ENCODE measurements at places on chromosomes 4 and X.

DNA sequence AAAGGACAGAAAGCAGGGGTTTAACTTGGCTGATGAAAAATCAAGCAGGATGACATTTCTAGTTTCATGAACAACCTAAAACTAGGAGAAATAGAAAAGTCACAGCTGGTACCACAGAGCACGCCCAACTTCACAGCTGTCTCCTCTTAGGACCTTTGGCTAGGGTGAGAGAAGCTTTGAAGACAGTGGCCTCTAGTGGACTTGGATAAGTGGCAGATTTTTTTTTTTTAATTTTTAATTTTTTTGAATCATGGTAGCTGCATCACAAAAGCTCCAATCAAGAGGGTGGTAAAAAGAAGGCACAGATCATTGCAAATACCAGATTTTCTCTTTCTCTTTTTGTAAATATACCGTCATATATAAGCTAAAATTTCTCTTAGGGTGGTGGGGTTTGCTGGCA lies 20.2 kb upstream of the MAP3K15 start:
- H3K36me3 ChIP-seq: no peaks in the 10 kb centered on the region
- H3K27ac ChIP-seq: no peak overlapping the region
- no peaks in the 10 kb centered on the region for H3K27me3 ChIP-seq
- no peak overlapping the region for H3K4me3 ChIP-seq
- H3K4me1 ChIP-seq: no peaks in the 10 kb centered on the region

DNA sequence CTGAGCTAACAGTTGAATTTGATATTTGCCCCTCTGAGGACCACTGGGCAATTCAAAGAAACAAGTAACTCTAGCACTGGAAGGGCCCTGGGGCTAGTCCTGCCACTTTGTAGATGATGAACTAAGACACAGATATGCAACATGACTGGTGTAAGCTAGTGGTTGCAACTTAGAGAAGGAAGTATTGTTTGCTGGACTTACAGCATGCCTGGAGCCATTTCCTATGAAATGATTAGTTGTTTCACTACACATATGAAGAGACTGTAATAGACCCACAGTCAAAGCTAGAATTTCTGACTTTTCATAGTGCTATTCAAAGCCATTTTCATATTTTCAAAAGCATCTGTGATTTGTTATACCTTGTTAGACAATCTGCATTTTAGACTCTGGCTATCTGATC lies 96.2 kb downstream of the TSPAN7 start:
- H3K27me3 ChIP-seq: no peaks in the 10 kb centered on the region
- no peaks in the 10 kb centered on the region for H3K4me1 ChIP-seq
- H3K4me3 ChIP-seq: no peak overlapping the region
- no peak for DNase-seq
- peaks cover 2% of the 10 kb centered on the region for H3K36me3 ChIP-seq
- no peak overlapping the region for H3K27ac ChIP-seq

DNA sequence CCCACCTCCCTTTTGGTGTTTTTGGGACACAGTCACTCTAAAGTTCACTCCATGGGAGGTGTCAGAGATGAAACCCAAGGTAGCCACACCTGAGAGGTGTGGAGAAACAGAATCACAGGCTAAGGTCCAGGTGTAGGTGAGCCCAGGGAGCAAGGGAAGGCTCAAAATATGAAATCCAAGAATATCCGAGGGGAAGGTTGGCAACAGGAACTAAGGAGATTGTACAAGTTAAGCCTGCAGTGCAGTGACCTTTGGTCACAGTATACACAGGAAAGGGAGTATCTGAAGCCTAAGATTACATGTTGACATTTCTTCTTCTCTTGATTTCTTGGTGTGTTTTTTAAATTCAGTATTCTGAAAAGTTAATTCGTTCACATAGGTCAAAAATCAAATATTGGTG lies 46.5 kb downstream of the PHF8 start:
- H3K4me3 ChIP-seq: no peak overlapping the region
- peaks cover 84% of the 10 kb centered on the region for H3K36me3 ChIP-seq
- no peaks in the 10 kb centered on the region for H3K4me1 ChIP-seq

DNA sequence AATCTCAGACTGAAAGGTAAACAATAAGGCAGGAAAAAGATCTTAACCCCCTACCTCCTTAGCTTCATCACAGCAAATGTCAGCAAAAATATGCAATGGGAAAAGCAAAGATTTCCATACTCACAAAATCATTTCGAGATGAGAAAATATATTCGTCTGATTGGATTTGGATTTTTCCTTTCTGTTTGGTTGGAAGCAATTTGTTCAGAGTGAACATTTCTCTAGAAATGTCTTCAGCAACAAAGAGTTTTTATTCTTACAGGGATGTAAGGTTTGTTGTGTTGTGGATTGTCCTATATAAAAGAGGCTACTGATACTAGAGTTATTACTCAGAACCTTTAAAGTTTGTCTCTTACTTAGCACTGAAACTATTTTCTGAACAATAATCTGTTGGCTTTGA lies 23.8 kb downstream of the GRIA2 start:
- no peak overlapping the region for H3K27ac ChIP-seq
- H3K4me1 ChIP-seq: no peaks in the 10 kb centered on the region
- no peaks in the 10 kb centered on the region for H3K27me3 ChIP-seq
- DNase-seq: no peak
- no peak overlapping the region for H3K4me3 ChIP-seq

DNA sequence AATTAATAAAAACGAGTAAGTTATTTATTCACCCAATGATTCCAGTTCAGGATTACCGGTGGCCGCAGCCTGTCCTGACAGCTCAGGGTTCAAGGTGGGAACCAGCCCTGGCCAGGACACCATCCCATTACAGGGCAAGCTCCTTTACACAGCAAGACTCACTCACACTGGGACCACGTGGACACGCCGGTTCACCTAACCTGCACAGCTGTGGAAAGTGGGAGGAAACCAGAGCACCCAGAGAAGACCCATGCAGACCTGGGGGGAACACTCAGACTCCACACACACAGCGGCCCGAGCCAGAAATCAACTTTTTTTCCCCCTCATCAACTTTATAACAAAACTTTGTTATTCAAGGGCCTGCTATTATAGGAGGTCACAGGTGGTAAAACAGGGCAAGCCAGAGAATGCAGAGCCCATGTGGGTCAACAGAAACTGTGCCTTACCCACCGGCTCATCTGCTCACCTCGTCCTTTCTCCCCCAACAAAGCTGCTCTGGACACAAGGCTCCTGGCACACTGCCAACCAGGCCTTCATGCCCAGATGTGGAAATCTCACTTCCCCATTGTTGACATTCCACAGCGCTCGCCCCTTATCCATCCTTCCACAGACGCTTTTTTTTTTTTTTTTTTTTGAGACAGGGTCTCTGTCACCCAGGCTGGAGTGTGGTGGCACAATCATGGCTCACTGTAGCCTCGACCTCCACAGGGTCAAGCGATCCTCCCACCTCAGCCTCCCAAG lies 8.0 kb upstream of the ODAPH start:
- no peaks in the 10 kb centered on the region for H3K27me3 ChIP-seq
- no peak overlapping the region for H3K27ac ChIP-seq
- no peaks in the 10 kb centered on the region for H3K4me1 ChIP-seq
- no peak overlapping the region for H3K4me3 ChIP-seq
- H3K36me3 ChIP-seq: no peaks in the 10 kb centered on the region

DNA sequence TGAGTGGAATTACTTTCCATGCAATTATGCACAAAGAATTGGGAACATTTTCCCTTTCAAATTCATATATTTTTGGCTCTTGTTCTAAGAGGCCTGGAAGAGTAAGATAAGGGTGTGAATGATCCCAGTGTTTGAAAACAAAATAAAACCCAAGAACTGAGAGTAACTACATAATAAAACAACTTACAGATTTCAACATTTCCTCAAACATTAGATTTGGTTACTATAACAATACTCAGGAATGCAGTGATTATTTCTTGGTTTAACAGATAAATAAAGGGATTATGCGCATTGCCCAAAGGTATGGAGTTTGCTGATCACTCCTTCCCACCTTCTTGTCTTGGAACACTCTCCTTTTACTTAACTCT lies 292.5 kb downstream of the CAMK2D start:
- H3K4me3 ChIP-seq: no peak overlapping the region
- DNase-seq: no peak
- H3K27ac ChIP-seq: no peak overlapping the region
- peaks cover 5% of the 10 kb centered on the region for H3K4me1 ChIP-seq

DNA sequence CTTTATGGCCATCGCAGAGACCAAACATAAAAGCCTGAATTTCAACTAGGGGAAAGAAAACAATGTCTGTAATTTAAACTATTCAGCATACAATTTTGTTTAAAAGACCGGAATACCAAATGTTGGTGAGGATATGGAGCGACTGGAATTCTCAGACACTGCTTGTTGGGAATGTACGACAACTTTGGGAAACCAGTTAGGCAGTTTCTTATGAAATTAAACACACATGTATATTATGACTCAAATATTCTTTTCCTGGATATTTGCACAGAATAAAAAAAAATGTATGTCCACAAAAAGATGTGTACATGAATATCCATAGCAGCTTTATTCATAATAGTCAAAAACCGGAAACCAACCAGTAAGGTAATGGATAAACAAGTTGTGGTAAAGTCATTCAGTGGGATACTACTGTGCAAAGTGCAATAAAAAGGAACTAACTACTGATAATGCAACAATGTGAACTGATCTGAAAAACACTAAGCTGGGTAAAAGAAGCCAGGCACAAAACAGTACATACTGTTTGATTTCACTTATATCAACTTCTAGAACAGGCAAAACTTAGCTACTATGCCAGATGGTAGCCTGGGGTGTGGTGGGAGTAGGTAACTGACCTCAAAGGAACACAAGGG lies 152.7 kb upstream of the FTHL17 start:
- no peaks in the 10 kb centered on the region for H3K36me3 ChIP-seq
- DNase-seq: no peak
- no peak overlapping the region for H3K27ac ChIP-seq
- H3K4me1 ChIP-seq: no peaks in the 10 kb centered on the region
- no peaks in the 10 kb centered on the region for H3K27me3 ChIP-seq

- no peaks in the 10 kb centered on the region for H3K36me3 ChIP-seq
- no peaks in the 10 kb centered on the region for H3K4me1 ChIP-seq
Measured at GRCh38 chrX:17183566-17183965, 191.4 kb upstream of the NHS start.

- H3K4me1 ChIP-seq: peaks cover 2% of the 10 kb centered on the region
- H3K36me3 ChIP-seq: peaks cover 30% of the 10 kb centered on the region
- H3K4me3 ChIP-seq: peak overlapping the region; percentile 41
- DNase-seq: no peak
- H3K27me3 ChIP-seq: no peaks in the 10 kb centered on the region
Measured at GRCh38 chr4:124708517-124709300, 3.8 kb downstream of the ANKRD50 start.

GRCh38 chrX:18935893-18936292 lies 48.0 kb downstream of the PHKA2 start:
- no peak overlapping the region for H3K27ac ChIP-seq
- H3K4me3 ChIP-seq: no peak overlapping the region
- peaks cover 26% of the 10 kb centered on the region for H3K36me3 ChIP-seq
- no peaks in the 10 kb centered on the region for H3K27me3 ChIP-seq
- H3K4me1 ChIP-seq: no peaks in the 10 kb centered on the region
- no peak for DNase-seq

DNA sequence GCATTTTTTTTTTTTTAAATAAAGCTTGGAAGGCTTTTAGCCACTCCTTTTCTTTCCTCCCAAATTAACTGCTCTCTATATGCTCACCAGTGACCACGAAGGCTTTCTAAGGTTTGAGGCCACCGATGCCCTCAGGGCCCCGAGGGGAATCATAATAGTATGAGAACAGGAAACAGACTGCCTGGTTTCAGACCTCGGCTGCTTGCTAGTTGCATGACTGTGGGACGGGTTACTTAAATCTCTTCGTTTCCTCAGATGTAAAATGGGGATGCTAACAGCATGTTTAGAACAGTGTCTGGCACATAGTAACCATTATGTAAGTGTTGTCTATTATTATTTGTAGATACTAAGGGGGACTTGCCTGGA lies 3.6 kb downstream of the LINC00632 start:
- no peak overlapping the region for H3K27ac ChIP-seq
- H3K27me3 ChIP-seq: no peaks in the 10 kb centered on the region
- H3K36me3 ChIP-seq: no peaks in the 10 kb centered on the region
- DNase-seq: no peak
- no peaks in the 10 kb centered on the region for H3K4me1 ChIP-seq

DNA sequence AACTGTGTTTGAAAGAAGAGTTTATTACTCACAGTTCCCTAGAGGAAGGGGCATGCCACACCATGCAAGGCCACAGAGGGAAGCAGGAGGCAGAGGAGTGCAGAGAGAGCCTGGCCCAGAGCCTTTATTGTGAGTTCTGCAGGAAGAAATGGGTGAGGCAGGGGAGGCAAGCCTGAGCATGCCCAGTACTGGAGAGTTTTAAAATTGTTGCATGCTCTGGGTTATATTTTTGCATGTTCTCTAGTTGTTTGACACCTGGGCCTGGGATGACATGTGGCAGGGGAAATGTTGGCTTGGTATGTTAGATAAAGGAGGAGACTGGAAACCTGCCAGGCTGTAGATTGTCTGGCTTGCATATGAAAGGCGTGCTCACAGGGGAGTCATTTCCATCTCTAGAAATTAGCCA lies 19.7 kb upstream of the CRMP1 start:
- no peak overlapping the region for H3K4me3 ChIP-seq
- H3K27me3 ChIP-seq: no peaks in the 10 kb centered on the region
- peaks cover 12% of the 10 kb centered on the region for H3K4me1 ChIP-seq
- peak; percentile 57 for DNase-seq
- peaks cover 2% of the 10 kb centered on the region for H3K36me3 ChIP-seq
- no peak overlapping the region for H3K27ac ChIP-seq

GRCh38 chr4:55758570-55758969 lies 61.0 kb upstream of the EXOC1L start:
- no peaks in the 10 kb centered on the region for H3K27me3 ChIP-seq
- no peaks in the 10 kb centered on the region for H3K36me3 ChIP-seq
- no peak for DNase-seq
- no peak overlapping the region for H3K27ac ChIP-seq

DNA sequence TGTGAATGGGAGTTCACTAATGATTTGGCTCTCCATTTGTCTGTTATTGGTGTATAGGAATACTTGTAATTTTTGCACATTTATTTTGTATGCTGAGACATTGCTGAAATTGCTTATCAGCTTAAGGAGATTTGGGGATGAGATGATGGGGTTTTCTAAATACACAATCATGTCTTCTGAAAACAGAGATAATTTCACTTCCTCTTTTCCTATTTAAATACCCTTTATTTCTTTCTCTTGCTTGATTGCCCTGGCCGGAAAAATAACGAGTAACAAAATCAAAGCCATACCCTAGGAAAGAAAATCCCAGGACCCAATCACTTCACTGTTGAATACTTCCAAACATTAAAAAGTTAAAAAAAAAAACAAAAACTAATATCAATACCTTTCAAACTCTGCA lies 67.7 kb upstream of the UGT2B4 start:
- no peaks in the 10 kb centered on the region for H3K36me3 ChIP-seq
- no peak for DNase-seq
- no peaks in the 10 kb centered on the region for H3K4me1 ChIP-seq
- H3K27ac ChIP-seq: no peak overlapping the region
- no peak overlapping the region for H3K4me3 ChIP-seq

DNA sequence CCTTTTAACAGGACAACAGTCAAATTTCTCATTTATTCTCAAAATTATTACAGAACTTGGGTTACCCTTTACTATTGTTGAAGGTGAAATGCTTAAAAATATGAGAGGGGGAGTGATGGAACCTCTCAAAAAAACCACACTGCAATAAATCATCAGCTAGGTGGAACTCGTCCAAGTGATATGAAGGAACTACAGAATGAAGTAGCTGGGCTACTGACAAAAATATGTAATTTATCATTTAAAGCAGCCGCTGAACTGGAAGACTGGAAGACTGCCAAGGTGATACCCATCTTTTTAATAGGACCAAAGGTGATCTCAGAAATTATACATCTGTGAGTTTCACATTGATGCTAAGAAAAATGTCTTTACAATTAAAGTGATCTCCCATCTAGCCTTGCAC lies 597.7 kb upstream of the TENM3 start:
- H3K4me1 ChIP-seq: no peaks in the 10 kb centered on the region
- no peaks in the 10 kb centered on the region for H3K27me3 ChIP-seq
- H3K36me3 ChIP-seq: peaks cover 9% of the 10 kb centered on the region
- H3K27ac ChIP-seq: no peak overlapping the region
